ENCODE measurements at places on chromosomes 11 and 22.

GRCh38 chr11:65575568-65576231 lies at the start of gene EHBP1L1:
TSS of gene EHBP1L1 (plus strand) at chr11:65576053. CDS start at chr11:65576303, 250 bp downstream.
- DNase-seq = peak; percentile 66

DNA sequence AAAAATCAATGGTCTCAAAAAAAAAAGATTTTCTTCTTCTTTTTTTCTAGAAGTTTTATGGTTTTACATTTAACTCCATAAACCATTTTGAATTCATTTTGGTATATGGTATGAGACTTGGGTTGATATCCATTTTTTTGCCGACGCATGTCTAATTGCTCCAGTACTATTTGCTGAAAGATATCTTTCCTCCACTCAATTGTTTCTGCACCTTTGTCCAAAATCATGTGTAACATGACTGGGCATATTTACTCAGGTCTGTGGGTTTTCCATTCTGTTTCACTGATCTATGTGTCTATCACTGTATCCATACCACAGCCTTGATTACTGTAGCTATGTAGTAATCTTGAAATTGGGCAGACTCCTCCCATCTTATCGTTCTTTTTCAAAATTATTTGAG lies 15.6 kb upstream of the SCARF2 start:
- DNase-seq = no peak

DNA sequence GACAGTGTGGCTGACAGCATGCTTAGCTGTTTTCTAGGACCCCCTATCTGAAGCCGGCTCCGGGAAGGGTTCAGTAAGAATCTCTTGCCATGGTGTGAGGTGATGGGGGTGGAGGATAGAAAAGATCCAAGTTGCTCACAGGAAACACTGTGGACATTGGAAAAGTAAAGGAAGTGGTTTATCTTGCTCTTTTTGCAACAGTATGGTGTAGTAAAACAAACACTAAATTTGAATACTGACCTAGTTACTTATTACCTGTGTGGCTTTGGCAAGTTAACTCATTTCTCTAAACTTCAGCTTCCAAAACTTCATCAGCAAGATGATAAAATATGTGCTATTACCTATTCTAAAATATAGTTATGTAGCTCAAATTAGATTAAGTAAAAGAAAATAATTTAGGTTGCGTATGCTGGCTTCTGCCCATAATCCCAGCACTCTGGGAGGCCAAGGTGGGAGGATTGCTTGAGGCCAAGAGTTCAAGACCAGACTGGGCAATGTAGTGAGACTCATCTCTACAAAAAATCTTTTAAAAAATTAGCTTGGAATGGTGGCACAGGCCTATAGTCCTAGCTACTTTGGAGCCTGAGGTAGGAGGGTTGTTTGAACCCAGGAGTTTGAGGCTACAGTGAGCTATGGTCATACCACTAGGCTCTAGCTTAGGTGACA lies 51.6 kb upstream of the APOA1 start:
- DNase-seq = no peak

DNA sequence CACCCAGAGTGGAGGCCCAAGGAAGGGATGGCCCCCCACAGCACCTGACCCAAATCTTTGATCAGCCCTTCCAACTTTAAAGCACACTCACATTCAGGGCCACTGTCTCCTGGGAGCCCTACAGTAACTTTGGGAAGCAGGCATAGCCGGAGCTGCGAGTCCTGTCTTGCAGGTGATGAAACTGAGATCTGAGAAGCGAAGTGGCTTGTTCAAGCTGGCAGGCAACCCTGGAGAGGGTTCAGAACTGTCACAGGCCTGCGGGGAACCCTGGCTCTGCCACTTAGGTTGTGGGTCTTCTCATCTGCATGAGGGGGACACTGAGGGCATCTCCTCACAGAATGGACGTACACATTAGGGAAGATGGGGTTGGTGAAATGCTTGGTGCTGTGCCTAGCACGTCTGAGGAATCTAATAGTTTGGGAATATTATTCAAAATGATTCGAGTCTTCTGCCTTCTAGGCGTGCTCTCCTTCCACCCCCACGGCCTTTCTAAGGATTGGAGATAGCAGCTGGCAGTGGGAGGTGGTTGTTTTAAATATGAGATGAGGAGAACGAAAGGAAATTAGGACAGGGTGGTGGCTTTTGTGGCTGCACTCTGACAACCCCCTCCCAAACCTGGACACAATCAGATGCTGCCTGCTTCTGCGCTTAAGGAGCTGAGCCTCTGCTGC lies 18.8 kb upstream of the SUN2 start:
- no peak for DNase-seq

- no peak for DNase-seq
These were observed 545 bp upstream of the ZDHHC13 start for GRCh38 chr11:19116276-19116970.

DNA sequence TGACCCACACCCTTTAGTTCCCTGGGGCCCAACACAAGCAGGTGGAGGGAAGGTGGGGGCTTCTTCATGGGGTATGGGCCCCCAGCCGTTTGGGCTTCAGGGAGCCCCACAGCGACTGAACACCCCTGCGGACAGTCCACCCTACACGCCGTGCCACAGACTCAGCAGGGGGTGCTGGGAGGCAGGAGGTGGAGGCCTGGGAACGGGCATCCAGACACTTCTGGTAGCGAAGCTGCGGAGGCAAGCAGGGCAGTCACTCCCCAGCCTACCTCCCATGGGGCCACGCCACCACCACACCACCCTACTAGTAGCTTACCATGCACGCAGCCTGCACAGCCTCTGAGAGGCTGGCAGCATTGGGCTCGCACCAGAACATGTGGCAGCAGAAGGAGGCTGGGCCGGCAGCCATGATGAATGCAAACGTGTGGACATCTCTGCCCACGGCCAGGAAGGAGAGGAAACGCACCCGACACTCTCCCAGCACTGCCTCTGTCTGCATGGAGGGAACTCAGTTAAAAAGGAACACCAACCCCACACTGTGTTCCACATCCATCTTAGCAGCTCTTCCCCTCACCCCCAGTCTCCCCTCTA lies 5.3 kb downstream of the SMPD1 start:
- no peak for DNase-seq

- no peak for DNase-seq
These were observed 429.3 kb upstream of the FAT3 start for GRCh38 chr11:91795139-91795887.

- no peak for DNase-seq
These were observed 82.7 kb downstream of the CELSR1 start for GRCh38 chr22:46454504-46455269.

DNA sequence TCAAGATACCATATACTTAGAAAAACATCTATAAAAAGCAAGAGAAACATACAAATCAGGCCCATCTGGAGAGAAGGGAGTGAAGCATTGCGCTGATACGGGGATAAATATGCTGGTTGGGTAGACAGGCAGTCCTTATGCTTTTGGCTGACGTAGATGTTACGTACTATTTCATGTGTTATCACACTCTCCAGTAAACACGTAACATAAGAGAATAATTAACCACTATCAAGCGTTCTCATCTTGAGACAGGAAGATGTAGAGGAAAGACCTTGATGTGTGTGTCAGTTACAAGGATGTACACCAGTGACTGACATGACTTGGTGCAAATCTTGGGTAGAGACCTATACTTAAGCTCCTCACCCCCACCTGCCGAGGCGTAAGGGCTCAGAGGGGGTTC lies 86.7 kb upstream of the PRODH start:
- DNase-seq = no peak

DNA sequence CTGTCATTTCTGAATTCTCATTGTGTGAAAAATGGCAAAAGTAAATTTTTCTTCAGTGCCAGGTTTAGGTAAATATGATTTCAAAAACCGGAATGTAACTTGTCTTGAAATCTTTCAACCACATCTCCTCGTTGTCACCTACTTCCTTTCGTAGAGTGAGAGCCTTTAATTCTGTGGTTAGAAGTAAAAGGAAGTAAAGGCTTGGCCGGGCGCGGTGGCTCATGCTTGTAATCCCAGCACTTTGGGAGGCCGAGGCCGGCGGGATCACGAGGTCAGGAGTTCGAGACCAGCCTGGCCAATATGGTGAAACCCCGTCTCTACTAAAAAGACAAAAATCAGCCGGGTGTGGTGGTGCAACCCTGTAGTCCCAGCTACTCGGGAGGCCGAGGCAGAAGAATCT lies 29.8 kb downstream of the SGSM3 start:
- peak; percentile 34 for DNase-seq

- no peak for DNase-seq
These were observed 6.0 kb upstream of the DERL3 start for GRCh38 chr22:23844739-23845202.

GRCh38 chr11:111606986-111607385 lies 4.7 kb downstream of the SIK2 start:
- DNase-seq = no peak

GRCh38 chr22:38298312-38299005 lies 18.8 kb downstream of the CSNK1E start:
- peak; percentile 36 for DNase-seq

- no peak for DNase-seq
These were observed 6.5 kb downstream of the MTMR2 start for GRCh38 chr11:95917193-95918036.

GRCh38 chr22:17897426-17897825 lies 123.2 kb upstream of the BID start:
- no peak for DNase-seq

DNA sequence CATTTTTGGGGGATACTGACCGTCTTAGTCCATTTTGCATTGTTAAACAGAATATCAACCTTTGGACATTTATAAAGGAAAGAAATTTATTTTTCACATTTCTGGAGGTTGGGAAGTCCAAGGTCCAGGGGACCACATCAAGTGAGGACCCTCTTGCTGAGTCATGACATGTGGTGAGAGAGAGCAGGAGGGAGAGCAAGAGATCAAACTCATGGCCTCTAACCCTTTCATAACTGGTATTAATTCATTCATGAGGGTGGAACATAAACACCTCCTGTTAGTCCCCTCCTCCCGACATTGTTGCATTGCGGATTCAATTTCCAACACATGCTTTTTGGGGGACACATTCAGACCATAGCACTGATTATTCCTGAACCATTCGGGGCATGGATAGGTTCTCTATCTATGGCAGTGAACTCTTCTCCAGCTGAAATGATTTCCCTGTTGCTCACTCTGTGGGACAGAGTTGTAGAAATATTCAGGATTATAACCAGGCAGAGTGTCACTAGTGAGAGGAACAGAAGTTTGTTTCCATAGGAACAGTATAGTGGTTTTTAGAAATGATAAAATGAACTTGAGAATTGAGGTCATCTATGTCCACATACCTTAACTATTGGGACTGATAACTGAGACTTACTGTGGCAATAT lies 88.2 kb upstream of the OR9Q1 start:
- no peak for DNase-seq

- DNase-seq = no peak
These were observed 85.9 kb downstream of the WNT7B start for GRCh38 chr22:45891021-45891421.

DNA sequence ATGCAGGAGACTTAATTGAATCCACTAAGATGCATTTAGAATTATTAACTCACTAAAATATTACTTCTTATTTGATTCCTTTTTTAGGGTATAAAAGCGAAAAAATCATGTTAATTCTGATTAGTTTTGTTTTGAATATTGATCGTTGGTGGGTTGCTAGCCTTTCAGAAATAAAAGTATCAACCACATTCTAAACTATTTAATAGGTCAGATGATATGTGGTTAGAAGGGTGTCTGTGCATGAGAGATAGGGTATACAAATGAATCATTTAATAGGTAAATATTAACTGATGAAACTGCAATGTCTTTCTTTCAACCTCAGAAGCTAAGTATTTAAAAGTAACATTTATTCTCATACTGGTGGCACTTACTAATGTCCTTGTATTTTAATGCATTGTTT lies 515.1 kb downstream of the CNTN5 start:
- DNase-seq = no peak

- DNase-seq = peak; percentile 15
These were observed 50.5 kb downstream of the MAPK1 start for GRCh38 chr22:21816787-21817496.

DNA sequence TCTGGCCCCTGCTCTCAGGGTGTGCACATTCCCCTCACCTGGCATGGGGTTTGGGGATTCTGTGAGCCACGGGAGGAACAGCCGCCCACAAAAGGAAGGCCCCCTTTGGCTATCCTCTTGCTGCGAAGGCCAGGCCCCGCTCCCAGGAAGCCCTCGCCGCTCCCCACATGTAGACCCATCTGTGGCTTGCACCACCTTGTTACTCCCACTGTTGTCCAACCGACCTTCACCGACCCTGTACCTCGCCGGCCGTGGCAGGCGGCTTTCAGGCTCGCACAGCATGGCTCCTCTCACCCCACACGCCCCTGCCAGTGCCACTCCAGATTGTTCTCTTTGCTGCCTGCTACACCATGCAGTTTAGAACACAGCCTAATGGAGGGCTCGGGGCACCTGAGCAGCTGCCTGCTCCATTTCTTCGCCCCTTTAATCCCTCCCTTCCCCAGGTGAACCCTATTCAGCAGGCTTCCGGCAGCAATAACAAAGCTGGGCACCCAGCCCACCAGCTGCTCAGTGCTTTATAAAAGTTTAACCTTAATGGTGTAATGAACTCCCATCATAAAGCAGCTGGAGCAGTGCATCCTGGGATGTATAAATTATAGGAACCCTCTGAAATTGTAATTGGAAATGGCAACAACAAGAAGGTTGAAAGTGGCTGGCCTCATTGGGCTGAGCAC lies 10.7 kb downstream of the DAGLA start:
- DNase-seq = no peak
